ENCODE measurements at places on chromosomes 6 and 20.

- H3K36me3 ChIP-seq: no peaks in the 10 kb centered on the region
- peaks cover 10% of the 10 kb centered on the region for H3K4me1 ChIP-seq
- no peak overlapping the region for H3K4me3 ChIP-seq
Measured at GRCh38 chr6:156418253-156418652, 358.9 kb upstream of the ARID1B start.

DNA sequence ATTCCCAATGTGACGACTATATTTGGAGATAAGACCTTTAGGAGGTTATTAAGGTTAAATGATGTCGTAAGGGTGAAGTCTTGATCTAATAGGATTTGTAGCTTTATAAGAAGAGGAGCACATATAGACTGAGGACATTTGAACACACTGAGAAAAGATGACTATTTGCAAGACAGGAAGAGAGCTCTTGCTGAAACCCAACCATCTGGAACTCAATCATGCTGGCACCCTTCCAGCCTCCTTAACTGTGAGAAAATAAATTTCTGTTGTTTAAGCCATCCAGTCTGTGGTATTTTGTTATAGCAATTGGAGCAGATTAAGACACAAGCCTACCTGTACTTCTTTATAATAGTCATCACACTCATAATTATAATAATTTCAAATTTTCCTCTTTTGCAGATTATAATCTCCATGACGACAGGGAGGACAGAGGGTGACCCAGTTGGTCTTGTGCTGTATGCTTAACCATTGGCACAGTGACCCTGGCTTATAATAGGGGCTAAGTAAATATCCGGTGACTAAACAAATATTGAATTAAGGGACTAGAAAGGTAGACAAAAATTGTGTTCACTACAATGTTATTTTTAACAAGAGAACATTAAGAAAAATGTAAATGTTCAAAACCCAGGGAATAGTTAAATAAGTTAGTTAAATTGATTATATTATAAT, 206.4 kb upstream of the HDDC2 start:
- H3K4me3 ChIP-seq: no peak overlapping the region
- no peaks in the 10 kb centered on the region for H3K36me3 ChIP-seq
- no peak overlapping the region for H3K27ac ChIP-seq
- no peaks in the 10 kb centered on the region for H3K27me3 ChIP-seq
- H3K4me1 ChIP-seq: no peaks in the 10 kb centered on the region
- DNase-seq: no peak

DNA sequence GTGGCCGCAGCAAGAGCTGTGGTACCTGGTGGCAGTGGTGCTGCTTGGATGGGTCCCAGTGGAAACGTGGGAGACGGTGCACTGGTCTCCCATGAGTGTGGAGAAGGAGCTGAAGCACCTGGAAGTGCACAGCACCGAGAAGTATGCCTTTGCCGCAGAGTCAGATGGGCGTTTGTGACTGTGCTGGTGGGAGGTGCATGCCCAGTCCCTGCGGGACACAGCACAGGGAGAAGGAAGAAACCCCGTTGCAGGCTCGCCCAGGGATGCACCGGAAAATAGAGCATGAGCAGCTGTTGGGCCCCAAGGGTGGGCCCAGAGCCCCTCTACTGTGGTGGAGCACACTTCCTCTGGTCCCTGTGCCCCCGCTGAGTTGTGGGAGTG, 19.3 kb upstream of the RGS17 start:
- H3K36me3 ChIP-seq: no peaks in the 10 kb centered on the region
- no peak overlapping the region for H3K4me3 ChIP-seq
- no peak overlapping the region for H3K27ac ChIP-seq

GRCh38 chr20:62595491-62595890, 46.8 kb upstream of the SLCO4A1 start:
- no peak overlapping the region for H3K27ac ChIP-seq
- H3K27me3 ChIP-seq: peaks cover 10% of the 10 kb centered on the region
- DNase-seq: no peak
- H3K36me3 ChIP-seq: no peaks in the 10 kb centered on the region
- peaks cover 29% of the 10 kb centered on the region for H3K4me1 ChIP-seq
- no peak overlapping the region for H3K4me3 ChIP-seq

GRCh38 chr20:50762435-50763220, 31.2 kb downstream of the PARD6B start:
- H3K4me1 ChIP-seq: no peaks in the 10 kb centered on the region
- no peak for DNase-seq
- no peaks in the 10 kb centered on the region for H3K27me3 ChIP-seq
- H3K36me3 ChIP-seq: no peaks in the 10 kb centered on the region
- H3K27ac ChIP-seq: no peak overlapping the region
- H3K4me3 ChIP-seq: no peak overlapping the region

GRCh38 chr20:13452470-13453124, 186.1 kb downstream of the TASP1 start:
- H3K36me3 ChIP-seq: no peaks in the 10 kb centered on the region
- no peak overlapping the region for H3K27ac ChIP-seq
- no peak overlapping the region for H3K4me3 ChIP-seq
- no peaks in the 10 kb centered on the region for H3K27me3 ChIP-seq
- no peak for DNase-seq
- no peaks in the 10 kb centered on the region for H3K4me1 ChIP-seq

DNA sequence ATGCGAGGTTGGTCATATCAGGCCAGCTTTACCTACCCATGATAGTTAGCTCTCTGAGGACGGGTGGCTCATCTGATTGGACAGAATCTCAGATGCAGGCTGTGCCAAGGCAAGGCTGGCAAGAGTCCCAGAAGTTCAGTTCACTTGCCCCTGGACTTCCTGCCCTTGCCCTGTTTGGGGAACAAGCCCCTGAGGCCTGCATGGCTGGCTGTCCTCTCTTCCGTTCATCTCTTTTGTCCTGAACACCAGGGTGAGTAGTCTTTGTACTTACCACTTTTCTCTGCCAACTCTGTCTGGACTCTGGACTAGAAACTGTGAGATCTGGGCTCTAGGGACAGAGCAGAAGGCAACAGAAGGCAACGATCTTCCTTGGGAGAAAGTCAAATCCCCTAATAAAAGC, 769.9 kb downstream of the QKI start:
- H3K4me1 ChIP-seq: no peaks in the 10 kb centered on the region
- H3K36me3 ChIP-seq: no peaks in the 10 kb centered on the region
- no peak overlapping the region for H3K27ac ChIP-seq
- no peaks in the 10 kb centered on the region for H3K27me3 ChIP-seq

DNA sequence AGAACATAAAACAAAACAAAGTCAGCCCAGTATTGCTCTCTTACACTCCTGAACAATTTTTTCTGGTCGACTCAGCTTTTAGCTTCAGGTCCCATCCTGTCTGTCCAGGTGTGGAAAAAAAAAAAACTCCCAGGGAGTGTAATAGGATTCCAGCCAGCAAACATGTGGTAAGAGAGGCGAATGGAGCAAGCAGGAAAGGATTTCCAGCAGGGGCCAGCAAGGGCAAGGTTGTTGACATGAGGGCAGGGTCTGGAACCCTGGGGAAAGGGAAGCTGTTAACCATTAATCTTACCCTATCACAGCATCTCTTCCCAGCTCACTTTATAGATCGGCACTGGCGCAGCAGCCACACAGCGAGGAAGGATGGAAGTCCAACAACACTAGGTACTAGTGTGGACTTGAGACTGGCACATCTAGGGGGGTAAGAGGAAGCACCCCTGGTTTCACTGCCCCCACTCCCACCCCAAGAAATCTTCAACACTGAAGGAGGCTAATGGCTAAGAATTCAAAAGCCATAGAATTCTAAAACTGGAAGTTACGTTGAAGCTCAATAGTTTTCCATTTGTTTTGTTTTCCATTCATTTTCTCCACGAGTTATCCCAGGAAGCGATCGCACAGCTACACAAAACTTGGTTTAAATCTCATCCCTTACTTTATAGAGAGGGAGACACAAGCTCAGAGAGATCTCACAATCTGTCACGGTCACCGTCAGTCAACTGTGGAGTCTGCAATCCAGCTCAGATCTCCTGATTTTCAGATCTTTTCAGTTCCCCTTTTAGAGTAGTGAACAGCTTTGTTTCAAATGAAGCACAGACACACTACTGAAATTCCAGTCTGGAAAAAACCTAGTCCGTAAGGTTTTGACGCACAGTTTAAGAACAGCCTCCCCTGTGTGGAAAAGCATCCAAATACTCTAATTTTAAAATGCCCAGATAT, 53.3 kb downstream of the SLC22A23 start:
- no peaks in the 10 kb centered on the region for H3K36me3 ChIP-seq
- DNase-seq: no peak
- no peak overlapping the region for H3K27ac ChIP-seq
- H3K27me3 ChIP-seq: no peaks in the 10 kb centered on the region

GRCh38 chr6:50889935-50890334, 71.3 kb downstream of the TFAP2B start:
- no peak for DNase-seq
- no peak overlapping the region for H3K4me3 ChIP-seq
- no peak overlapping the region for H3K27ac ChIP-seq
- no peaks in the 10 kb centered on the region for H3K27me3 ChIP-seq

DNA sequence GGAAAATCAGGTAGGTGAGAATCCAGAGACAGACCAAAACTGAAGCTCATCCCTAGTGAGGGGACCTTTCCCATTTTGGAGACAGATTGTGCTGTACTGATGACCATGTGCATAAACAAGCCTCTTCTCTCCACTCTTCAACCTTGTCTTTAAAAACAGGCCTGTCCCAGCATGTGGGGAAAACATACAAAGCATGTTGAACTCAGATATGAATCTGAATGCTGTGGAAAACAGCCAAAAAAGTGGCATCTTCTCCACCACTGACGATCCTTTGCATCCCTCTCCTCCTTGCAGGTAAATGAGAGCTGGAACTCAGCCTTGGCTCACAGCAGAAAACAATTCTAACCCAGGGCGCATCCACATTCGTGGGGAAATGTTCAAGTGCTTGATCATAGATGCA, 123.7 kb upstream of the FOXQ1 start:
- no peaks in the 10 kb centered on the region for H3K36me3 ChIP-seq
- H3K4me1 ChIP-seq: no peaks in the 10 kb centered on the region
- no peak for DNase-seq
- no peak overlapping the region for H3K4me3 ChIP-seq
- no peaks in the 10 kb centered on the region for H3K27me3 ChIP-seq
- H3K27ac ChIP-seq: no peak overlapping the region

DNA sequence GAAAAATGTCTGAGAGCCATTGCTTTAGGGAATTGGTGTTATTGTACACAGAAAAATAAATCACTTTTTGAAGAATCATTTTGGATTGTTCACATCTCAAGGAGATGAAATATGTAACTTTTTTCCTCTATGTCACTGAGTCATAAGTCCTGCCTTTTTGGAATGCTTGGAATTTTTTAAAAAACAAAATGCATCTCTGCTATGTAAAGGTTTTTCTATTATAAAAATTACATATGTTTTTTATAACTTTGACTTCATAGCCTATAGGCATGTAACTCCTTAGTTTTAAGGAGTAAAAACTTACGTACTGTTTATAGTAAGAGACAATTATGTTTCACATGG, 8.7 kb downstream of the RNF144B start:
- peaks cover 7% of the 10 kb centered on the region for H3K36me3 ChIP-seq
- H3K27me3 ChIP-seq: no peaks in the 10 kb centered on the region
- no peak overlapping the region for H3K4me3 ChIP-seq
- DNase-seq: no peak

GRCh38 chr6:165843121-165843520, 180.1 kb upstream of the PDE10A start:
- DNase-seq: no peak
- no peak overlapping the region for H3K27ac ChIP-seq
- H3K27me3 ChIP-seq: peaks cover 7% of the 10 kb centered on the region
- H3K4me3 ChIP-seq: no peak overlapping the region
- no peaks in the 10 kb centered on the region for H3K4me1 ChIP-seq
- H3K36me3 ChIP-seq: no peaks in the 10 kb centered on the region

DNA sequence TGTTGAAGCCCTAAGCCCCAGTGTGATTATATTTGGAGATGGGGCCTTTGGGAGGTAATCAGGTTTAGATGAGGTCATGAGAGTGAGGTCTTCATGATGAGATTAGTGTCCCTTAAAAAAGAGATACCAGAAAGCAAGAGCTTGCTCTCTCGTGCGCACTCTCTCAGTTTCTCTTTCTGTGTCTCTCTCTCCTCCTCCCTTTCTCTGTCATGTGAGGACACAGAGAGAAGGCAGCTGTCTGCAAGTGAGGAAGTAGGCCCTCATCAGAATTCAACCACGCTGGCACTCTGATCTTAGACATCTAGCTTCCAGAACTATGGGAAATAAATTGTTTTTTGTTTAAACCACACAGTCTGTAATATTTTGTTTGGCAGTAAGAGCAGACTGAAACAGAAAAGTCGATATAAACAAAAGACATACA, 180.5 kb downstream of the IBTK start:
- H3K36me3 ChIP-seq: no peaks in the 10 kb centered on the region
- no peak overlapping the region for H3K27ac ChIP-seq
- H3K4me3 ChIP-seq: no peak overlapping the region
- H3K4me1 ChIP-seq: no peaks in the 10 kb centered on the region
- H3K27me3 ChIP-seq: no peaks in the 10 kb centered on the region

DNA sequence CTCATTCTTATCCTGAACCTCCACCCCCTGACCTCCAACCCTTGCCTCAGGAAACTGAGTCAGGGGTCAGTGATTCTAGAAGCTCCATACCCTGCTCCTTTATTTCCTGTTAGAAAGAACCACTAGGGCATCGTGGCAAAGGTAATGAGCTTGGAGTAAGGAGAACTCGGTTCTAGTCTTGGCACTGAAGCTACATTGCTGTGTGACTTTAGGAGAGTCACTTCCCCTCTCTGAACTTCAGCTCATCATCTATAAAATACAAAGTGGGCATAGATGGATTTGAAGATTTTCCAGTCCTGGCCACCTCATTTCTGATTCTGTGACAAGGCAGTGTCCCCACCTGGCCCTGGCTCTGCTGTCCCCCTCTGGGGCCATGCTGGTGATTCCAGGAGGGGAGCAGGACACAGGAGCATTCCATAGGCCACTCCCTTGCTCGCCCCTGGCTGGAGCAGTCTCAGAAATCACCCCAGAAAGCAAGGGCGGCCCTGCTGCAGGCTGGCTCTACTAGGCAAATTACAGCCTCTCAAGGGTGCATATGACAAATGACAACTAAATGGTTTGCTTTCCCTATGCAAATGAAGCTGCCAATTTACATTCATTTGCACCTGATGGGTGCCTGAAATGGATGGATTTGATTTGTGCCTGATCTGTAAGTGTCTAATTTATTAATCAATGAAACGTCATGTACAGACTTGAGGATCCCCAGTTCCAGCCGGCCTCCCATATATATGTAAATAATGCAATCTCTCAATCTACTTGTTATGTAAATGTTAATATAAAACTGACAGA, 62.2 kb downstream of the LRFN2 start:
- no peak for DNase-seq
- no peak overlapping the region for H3K4me3 ChIP-seq
